Astrocyte of the spinal cord (primary cell): ENCODE measurements at places on chromosomes 2 and 18.

GRCh38 chr2:15942711-15943345 is 2.5 kb downstream of the MYCN start:
- no peak for DNase-seq

DNA sequence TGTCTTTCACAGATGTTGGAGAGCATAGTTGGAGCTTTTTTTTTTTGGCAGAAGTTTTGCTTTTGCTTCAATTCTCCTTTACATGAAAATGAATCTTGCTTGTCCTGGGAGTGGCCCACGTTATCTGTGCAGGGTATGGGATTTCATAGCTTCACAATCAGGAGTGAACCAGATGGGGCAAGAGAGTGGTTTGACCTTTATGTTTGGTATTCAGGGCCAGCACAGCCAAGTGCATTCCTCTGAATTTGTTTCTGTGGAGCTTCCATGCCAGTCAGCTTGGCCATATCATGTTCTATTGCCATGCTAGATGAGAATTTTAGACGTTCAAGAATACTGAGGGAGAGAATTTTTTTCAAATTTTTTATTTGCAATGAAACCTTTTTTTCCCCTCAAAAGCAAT is 116.6 kb downstream of the PRPF40A start:
- no peak for DNase-seq

GRCh38 chr2:56889738-56890137 is 705.9 kb downstream of the CCDC85A start:
- no peak for DNase-seq

DNA sequence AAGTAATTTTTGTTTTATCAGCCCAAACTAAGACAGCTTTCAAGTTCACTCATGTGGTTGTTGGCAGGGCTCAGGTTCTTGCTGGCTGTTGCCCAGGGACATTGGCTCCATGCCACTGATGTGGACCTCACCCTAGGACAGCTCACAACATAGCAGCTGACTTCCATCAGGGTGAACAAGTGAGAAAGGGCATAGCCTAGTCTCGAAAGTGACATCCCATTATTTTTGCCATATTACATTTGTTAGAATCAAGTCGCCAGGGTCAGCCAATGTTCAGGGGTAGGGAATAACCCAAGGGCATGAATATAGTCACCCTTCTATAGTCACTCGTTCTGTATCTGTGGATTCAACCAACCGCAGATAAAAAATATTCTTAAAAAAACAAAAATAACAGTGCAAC is 10.7 kb upstream of the CWC22 start:
- peak; percentile 60 for DNase-seq

DNA sequence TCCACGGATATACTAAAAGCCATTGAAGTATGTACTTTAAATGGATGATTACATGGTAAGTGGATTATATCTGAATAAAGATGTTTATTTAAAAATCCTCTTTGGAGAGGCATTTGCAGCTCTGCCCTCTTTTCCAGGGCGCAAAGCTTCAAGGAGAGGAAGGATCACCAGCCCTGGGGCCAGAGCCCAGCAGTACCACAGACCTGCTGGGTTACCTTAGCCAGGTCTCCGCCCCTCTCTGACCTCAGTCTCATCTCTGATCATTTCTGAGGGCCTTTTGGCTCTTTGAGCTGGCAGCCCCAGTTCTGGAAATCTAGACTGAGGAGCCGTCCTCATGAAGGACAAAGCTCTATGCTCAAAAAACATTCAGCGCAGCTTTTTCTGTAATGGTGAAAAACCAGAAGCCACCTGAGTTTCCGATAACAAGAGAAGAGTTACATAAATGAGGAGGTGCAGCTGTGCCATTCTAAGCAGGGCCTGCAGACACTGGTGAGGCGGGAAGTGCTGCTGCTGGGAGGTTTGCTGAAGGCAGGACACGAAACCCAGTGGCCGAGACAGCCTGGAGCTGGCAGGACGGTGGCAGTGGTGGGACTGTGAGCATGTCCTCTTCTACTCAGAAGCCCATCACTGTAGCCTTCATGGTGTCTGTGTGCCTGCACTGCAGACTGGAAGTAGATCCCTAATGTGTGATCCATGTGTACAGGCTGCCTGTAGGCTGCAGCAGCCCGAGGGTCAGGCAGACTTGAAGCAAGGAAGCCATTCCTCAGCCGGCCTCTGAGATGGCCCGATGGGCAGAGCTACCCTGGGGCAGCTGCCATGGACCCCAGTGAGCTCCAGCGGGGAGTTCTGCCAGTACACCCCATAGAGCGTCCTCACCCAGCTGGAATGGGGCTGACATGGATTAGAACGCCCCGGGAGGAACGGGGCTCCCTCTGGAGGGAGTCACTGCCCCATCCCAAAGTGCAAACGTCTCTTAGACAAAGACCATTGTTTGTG is 27.7 kb downstream of the ADRA2B start:
- DNase-seq: no peak

GRCh38 chr18:25284861-25285550 is 67.0 kb downstream of the ZNF521 start:
- peak; percentile 35 for DNase-seq
